ENCODE measurements at places on chromosomes 4 and X.

DNA sequence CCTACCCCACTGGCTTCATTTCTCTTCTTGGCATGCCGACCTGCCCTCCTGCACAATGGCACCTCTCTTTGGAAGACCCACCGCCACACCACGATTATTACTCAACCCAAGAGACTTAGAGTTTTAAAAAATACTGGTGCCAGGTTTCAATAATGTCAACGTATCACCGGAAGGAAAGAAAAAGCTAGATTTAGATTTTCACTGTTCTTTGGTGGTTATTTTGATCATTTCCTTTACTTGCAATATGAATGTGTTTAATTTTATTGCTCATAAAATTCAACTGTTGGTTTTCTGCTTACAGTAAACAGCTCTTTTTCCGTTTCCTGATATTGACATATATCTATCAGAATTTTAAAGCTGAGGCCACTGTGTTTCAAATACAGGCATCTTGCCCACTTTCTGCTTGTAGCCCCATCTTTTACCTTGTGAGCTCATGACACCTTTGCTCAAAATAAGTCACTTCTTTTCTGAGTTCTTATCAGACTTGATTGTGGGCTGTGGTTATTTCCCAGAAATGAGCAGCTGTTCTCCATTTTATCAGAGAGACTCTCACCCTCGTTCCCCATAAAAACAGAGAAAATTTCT is 439.1 kb downstream of the INPP4B start:
- no peak for DNase-seq

GRCh38 chr4:38671592-38671940 is 7.6 kb downstream of the KLF3 start:
- DNase-seq: no peak

GRCh38 chrX:48465336-48465933 is 4.6 kb downstream of the SLC38A5 start:
- DNase-seq: no peak

DNA sequence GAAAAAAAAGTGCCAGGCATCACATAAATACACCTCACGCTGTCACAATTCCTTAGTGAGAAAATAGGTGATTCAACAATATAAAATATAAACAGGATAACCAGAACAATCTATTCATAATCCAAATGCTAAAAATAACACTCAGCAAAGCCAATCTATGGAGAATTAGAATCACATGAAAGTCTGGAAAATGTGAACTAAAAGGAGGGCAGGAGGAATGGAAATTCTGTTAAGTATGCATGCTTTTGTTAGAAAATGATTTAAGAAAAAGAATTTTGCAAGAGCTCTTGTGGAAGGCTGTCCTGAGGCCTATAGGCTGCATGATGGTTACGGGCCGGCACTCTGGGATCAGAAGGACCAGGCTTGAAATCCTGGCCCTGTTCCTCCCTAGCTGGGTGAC is 70.6 kb upstream of the PROM1 start:
- DNase-seq: no peak

DNA sequence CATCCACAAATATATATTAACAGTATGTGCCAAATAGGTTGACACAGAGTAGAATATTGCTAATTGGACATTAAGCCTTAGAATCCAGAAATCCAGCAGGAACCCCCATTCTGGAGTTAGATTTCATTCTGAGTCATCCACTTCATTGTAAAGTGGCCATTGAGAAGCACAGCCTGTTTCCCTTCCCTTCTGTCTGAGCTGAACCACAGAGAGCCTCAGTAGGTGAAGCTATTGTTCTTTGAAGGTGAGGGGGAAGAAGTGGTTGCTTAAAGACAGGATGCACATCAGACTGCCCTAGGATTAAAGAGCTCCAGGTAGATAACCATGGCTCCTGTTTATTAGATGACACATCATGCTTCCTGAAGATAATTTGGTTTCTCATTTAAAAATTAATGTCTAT is 30.6 kb upstream of the MCF2 start:
- no peak for DNase-seq

DNA sequence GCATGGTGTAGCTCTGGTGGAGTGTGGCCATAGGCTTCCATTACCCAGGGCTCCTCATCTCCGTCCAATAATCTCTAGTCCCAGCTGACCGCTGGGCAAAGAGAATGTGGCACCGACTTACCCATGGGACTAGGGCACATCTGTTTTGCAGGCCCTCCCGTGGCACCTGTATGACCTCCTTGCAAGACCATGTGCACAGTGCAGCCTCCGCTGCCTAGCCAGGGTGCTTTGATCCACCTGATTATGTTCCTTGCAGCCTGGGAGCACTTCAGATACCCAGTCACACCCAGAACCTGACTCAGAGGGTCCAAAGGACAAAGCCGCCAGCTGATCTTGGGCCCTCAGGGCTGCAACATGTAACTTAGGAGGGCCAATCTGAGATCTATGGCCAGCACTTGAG is 84.8 kb downstream of the PCDH10 start:
- DNase-seq: no peak

- no peak for DNase-seq
Observed at GRCh38 chrX:107750861-107751445, 24.6 kb downstream of the TSC22D3 start.

GRCh38 chr4:185384930-185385331 is 10.8 kb downstream of the LRP2BP start:
- no peak for DNase-seq

DNA sequence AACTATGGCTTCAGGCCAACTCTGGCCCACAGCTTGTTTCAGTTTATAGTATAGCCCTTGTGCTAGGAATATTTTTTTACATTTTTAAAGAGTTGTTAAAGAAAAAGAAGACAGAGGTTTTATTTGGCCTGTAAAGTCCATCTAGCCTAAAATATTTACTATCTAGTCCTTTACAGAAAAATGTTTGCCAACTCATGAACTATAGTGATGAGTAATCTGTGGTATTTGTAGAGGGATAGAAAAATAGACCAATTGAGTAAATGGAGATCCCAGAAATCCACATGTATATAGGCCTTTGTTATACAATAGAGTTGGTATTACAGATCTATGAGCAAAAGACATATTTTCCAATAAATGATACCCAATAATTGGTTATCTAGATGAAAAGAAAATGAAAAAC is 288.7 kb downstream of the PRDM5 start:
- no peak for DNase-seq

- no peak for DNase-seq
Observed at GRCh38 chrX:54714424-54714823, 83.6 kb downstream of the ITIH6 start.

GRCh38 chr4:122822466-122822865 is 4.2 kb upstream of the FGF2 start:
- no peak for DNase-seq

GRCh38 chr4:128107766-128108165 is 46.7 kb downstream of the LARP1B start:
- DNase-seq: no peak

- no peak for DNase-seq
Observed at GRCh38 chr4:149910177-149910576, 94.5 kb upstream of the IQCM start.

All from NCI-H1092 treated with DMSO at 0.1 percent for 48 hours (cell line).